Thymus (tissue), 14 donors: ENCODE measurements at places on chromosomes 5 and 9. TPM values are rescaled to one million over a fixed set of nuclear protein-coding genes. Genes with fewer than 3 reads are reported as not detected.

SCGB3A2 gene
- 1.6 TPM for polyA plus RNA-seq

GADD45G gene
- polyA plus RNA-seq: 21.0 TPM

WDR38 gene
- polyA plus RNA-seq: 0.30 TPM

PCDHB14 gene
- polyA plus RNA-seq: 0.87 TPM

TSSK1B gene
- 0.02 TPM for polyA plus RNA-seq

FOXD4L4 gene
- 0.09 TPM for polyA plus RNA-seq

ADGRD2 gene
- polyA plus RNA-seq: 0.50 TPM

ANGPTL2 gene
- polyA plus RNA-seq: 3.1 TPM

GRCh38 chr9:36970007-36970888 is 63.8 kb downstream of the PAX5 start:
- DNase-seq: no peak

GRCh38 chr5:180811623-180812124 is 9.1 kb upstream of the MGAT1 start:
- no peak for DNase-seq

DNA sequence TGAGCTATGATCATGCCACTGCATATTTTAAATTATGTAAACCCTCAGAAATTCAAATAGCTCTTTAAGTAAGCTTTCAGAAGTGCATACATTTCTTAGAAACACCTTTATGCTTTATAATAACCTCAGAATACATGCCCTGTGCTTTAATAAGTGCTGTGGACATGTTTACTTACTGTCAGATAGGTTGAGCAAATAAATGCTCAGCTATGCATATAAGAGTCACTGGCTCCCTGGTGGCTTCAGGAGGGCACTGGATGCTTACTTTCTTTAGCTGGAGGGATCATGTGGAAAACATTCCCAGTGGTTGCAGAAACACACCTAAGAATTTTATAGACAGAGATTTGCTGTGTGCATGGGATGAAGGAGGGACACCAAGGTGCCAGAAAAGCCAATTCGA is 74.4 kb downstream of the PDE6A start:
- DNase-seq: no peak

DNA sequence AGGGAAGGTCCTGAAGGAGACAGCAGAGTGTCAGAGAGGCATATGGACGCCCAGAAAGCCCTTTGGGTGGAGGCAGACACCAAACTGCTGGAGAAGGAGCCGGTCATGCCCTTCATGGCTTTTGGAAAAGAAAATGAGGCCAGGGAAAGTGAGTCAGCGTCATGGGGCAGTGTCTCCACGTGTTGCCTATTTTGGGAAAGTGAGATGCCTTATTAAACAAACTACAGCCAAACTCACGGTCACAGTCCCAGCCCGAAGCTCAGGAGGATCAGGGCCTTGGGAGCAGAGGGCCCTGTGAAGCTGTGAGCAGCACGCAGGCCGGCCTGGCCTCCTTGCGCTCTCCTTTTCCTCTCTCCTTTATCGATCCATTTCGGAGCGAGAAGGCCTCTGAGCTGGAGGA is 25.0 kb downstream of the RGS3 start:
- no peak for DNase-seq

DNA sequence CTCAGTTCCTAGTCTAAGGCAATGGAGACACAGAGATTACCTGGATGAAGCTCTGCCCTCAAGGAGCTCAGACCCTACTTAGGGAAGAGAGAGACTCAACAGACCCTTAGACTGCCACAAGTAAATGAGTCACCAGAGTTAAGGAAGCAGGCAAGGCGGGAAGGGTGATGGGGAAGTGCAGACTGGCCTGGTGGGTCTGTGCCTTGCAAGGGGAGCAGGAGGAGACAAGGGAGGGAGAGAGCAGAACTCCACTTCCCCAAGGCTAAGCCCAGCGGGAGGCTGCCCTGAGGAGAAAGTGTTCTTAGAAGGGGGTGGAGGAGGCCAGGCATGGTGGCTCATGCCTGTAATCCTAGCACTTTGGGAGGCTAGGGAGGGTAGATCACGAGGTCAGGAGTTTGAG is 83.7 kb downstream of the HRH2 start:
- DNase-seq: no peak

DNA sequence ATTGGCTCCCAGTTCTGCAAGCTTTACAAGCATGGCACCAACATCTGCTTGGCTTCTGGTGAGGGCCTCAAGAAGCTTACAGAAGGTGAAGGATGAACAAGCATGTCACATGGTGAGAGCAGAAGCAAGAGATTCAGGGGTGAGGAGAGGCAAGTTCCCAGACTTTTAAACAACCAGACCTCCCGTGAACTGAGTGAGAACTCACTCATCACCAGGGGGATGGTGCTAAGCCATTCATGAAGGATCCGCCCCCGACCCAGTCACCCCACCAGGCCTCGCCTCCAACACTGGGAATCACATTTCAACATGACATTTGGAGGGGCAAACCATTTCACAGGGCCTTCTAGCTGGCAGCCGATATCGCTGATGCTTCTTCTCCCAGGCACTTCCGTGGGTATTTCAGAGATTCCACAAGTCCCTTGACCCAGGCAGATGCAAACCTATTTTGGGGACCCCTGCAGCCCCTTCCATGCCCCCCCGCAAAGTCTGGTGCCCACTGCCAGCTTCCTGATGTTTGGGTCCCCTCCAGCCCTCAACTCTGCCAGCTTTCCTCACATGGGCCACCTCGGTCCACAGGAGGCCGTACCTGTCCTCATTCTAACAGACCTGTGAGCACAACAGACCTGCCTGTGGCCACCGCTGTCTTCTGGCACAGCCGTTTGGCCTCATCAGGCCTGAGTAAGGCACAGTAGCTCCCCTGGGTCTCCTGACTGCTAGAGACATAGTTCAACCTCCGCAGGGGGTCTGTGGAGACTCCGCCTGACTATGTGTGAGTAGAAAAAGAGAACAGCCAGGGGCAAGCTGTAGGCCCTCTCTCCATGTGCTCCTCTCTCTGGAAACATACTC is 60.7 kb upstream of the ANGPTL2 start:
- DNase-seq: no peak

- no peak for DNase-seq
Observed at GRCh38 chr5:11547730-11548129, 356.5 kb downstream of the CTNND2 start.

GRCh38 chr9:137620048-137620405 is 1.2 kb downstream of the EHMT1 start:
- DNase-seq: no peak

- DNase-seq: no peak
Observed at GRCh38 chr5:36602704-36603321, 3.6 kb upstream of the SLC1A3 start.

- no peak for DNase-seq
Observed at GRCh38 chr9:92180669-92181181, 65.5 kb upstream of the SPTLC1 start.

DNA sequence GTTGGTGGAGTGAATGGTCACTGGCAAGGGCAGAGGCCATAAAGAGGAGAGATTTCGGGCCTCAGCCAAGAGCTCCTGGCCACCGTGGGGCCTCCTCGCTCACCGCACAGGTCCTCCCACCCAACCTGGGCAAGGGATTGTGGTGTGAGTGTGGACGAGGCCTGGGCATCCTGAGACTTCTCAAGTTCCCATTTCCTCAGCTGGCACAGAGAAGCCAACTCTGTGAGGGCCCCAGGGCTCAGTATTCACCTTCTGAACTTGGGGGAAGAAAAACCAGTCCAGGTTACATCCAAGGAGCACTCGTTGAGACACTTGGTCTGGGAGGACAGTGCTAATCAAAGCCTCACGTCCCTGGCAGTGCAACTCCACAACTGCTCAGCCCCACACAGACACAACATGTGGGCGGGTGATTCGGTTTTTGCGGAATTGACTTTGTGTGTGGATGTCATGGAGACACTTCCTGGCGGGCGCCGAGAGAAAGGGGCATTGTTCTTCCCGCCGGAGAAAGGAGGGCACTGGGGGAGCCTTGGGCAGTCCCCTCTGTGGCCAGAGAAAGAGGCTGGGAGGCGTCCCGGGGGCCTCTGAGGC is 28.5 kb upstream of the NKD2 start:
- no peak for DNase-seq

DNA sequence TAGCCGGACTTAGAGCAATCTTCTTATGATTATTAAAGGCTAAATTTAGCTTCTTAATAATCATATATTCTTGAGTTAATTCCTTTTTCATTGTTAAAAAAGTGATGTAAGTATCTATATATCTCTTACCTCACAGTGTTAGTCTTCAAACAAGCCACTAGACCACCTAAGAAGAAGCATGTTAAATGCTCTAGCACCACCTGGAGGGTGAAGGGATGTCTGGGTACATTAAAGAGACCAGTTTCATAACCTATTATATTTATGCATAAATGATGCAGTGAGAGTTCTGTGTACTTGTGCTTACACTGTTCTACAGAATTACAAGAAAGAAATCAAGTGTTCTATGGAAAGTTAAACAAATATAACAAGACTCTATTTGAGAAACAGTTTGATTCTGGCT is 55.9 kb upstream of the SLCO6A1 start:
- no peak for DNase-seq

DNA sequence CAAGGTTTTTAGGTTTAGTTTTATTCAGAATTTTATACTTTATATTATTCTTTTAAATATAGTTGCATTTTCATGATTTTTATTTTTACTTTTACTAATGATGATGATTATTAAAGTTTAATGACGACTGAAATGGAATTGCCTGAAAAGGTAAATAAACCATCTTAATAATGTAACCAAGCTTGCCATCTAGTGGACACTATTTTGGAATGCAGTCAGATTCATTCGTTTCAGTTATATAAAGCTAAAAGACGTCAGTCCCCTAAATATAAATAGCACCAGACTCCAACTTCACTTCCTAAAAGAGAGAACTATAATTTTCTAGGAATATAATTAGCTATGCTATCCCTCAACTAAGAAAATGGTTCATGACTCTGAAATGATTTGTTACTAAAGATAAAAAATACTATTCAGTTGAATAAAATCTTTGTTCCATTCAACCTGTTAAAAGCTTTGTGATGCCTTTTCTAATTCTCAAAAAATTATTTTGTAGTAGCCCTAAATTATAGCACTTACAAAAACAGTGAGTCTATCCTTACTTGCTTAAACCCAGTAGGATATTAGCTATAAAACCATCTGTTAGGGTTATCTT is 19.9 kb downstream of the ABITRAM start:
- DNase-seq: peak; percentile 4
